ENCODE measurements at places on chromosomes 5 and 9.

- no peaks in the 10 kb centered on the region for H3K36me3 ChIP-seq
- no peak overlapping the region for H3K27ac ChIP-seq
- H3K4me3 ChIP-seq: no peak overlapping the region
- H3K27me3 ChIP-seq: no peaks in the 10 kb centered on the region
- H3K4me1 ChIP-seq: no peaks in the 10 kb centered on the region
These were observed 69.0 kb upstream of the XPA start for GRCh38 chr9:97766092-97766491.

DNA sequence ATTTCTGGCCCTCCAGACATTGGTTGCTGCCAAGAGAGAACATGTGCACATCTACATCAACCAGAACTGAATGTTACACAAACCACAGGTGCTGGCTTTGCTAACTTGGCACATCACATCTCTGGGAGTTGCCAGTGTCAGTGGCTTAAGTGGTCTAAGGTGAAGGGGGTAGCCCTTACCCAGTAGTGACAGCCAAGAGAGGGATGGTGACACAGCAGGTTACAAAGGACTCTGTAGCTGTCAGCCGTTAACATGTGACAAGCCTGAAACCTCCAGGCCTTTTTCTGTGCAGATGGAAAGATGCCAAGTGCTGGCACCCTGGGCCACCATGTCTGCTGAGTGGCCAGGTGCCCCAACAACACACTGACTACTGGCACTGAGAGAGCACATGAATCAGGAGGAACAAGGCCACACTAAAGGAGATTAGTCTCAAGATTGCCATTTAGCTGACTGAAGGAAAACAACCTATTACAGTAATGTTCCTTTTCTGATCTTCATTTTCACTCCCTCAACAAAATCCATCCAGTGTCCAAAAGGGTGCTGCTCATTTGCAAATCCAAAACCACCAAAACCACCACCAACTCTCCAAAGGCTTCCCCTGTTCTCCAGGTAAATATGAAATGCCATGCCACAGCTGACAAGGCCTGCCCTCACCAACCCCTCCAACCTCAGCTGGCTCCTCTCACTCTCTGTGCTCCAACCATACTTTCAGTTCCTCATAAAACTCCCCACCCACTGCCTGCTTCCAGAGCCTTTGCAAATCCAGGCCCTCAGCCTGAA, 20.2 kb downstream of the SIL1 start:
- H3K4me1 ChIP-seq: peaks cover 55% of the 10 kb centered on the region
- H3K36me3 ChIP-seq: no peaks in the 10 kb centered on the region
- no peak overlapping the region for H3K4me3 ChIP-seq
- no peaks in the 10 kb centered on the region for H3K27me3 ChIP-seq

DNA sequence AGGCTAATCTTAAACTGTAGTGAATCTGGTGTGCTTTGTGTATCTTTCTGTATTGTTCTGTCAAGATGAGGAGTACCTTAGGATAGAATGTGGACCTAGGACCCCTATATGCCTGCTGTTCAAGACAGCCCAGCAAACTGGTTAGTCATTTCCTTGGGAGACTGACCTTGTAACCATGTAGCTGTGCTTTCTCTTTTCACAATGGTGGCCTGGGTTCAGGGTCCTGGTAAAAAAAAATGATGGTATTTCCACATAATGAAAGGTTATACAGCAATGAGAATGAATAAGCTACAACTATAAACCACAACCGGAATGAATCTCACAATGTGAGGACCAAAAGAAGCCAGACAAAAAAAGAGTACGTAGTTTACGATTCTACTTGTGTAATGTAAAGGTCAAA, 36.4 kb upstream of the F2RL1 start:
- no peak for DNase-seq
- H3K36me3 ChIP-seq: no peaks in the 10 kb centered on the region
- no peak overlapping the region for H3K4me3 ChIP-seq
- no peak overlapping the region for H3K27ac ChIP-seq
- H3K4me1 ChIP-seq: peaks cover 5% of the 10 kb centered on the region
- no peaks in the 10 kb centered on the region for H3K27me3 ChIP-seq

GRCh38 chr5:61301341-61302199, 30.5 kb upstream of the ZSWIM6 start:
- no peaks in the 10 kb centered on the region for H3K27me3 ChIP-seq
- no peaks in the 10 kb centered on the region for H3K4me1 ChIP-seq
- peak overlapping the region; percentile 74 for H3K27ac ChIP-seq

DNA sequence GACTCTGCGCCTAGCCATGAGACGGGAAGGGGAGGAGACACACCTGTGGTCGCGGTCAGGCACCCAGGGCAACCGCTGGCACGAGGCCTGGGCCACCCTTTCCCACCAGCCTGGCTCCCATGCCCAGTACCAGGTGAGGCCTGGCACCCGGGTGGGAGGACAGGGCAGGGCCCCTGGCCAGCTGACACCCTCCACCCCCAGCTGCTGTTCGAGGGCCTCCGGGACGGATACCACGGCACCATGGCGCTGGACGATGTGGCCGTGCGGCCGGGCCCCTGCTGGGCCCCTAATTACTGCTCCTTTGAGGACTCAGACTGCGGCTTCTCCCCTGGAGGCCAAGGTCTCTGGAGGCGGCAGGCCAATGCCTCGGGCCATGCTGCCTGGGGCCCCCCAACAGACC, 5.0 kb downstream of the MAMDC4 start:
- no peaks in the 10 kb centered on the region for H3K27me3 ChIP-seq
- peaks cover 4% of the 10 kb centered on the region for H3K36me3 ChIP-seq
- peaks cover 15% of the 10 kb centered on the region for H3K4me1 ChIP-seq
- no peak for DNase-seq
- no peak overlapping the region for H3K4me3 ChIP-seq

- H3K36me3 ChIP-seq: no peaks in the 10 kb centered on the region
- no peak for DNase-seq
- H3K4me3 ChIP-seq: peak within 1 kb of the TSS; percentile 54
- H3K27me3 ChIP-seq: peaks cover 36% of the 10 kb centered on the region
- no peak within 1 kb of the TSS for H3K27ac ChIP-seq
- H3K4me1 ChIP-seq: no peaks in the 10 kb centered on the region
These were observed at the start of gene KIF12 for GRCh38 chr9:114098936-114099668. Gene KIF12 (minus strand): TSS chr9:114099292. CDS start chr9:114099276, 16 bp downstream.

DNA sequence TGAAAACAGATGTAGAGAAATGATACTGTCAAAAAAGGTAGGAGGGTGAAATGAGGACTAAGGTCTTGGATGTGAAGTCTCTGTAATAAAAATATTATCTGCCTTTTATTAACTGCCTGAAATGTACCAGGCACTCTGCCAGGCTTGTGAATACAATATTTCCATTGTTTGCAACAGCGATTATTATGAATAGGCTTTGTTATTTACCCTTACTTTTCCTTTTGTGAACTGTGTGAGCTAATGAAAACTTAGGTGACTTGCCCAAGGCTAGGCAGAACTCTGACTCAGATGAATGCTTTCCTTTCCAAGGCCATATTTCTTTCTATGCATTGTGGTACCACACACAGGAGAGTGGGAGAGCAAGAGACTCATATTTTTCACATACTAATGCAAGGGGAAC, 204.1 kb downstream of the CDH12 start:
- no peaks in the 10 kb centered on the region for H3K27me3 ChIP-seq
- no peak overlapping the region for H3K27ac ChIP-seq
- DNase-seq: no peak
- no peaks in the 10 kb centered on the region for H3K4me1 ChIP-seq
- no peak overlapping the region for H3K4me3 ChIP-seq
- H3K36me3 ChIP-seq: no peaks in the 10 kb centered on the region

DNA sequence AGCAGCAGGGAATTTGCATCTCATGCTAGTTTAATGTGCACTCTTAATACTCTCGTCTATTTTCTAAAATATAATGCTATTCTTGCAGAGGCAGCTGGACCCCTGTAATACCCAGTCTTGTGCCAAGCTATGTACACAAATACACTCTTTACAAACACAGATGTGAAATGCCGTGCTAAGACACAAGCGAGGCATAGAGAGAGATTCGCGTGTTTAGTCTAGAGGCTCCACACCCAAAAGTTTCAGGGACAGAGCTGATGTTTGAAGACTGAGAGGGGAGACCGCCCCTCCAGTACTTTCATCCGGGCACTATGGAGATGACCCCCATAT, 1.2 kb downstream of the DPYSL3 start:
- DNase-seq: no peak
- H3K27me3 ChIP-seq: no peaks in the 10 kb centered on the region
- H3K4me1 ChIP-seq: peaks cover 24% of the 10 kb centered on the region
- H3K4me3 ChIP-seq: peak overlapping the region; percentile 70

GRCh38 chr5:61302200-61302563, 29.9 kb upstream of the ZSWIM6 start:
- no peaks in the 10 kb centered on the region for H3K27me3 ChIP-seq
- no peaks in the 10 kb centered on the region for H3K36me3 ChIP-seq
- no peak overlapping the region for H3K4me3 ChIP-seq
- DNase-seq: no peak

GRCh38 chr9:25415718-25416117, 262.5 kb downstream of the TUSC1 start:
- H3K27me3 ChIP-seq: no peaks in the 10 kb centered on the region
- H3K36me3 ChIP-seq: no peaks in the 10 kb centered on the region
- no peaks in the 10 kb centered on the region for H3K4me1 ChIP-seq
- no peak overlapping the region for H3K27ac ChIP-seq
- H3K4me3 ChIP-seq: no peak overlapping the region

GRCh38 chr5:111259636-111260035, 35.5 kb downstream of the CAMK4 start:
- H3K4me1 ChIP-seq: no peaks in the 10 kb centered on the region
- no peak overlapping the region for H3K4me3 ChIP-seq
- no peak overlapping the region for H3K27ac ChIP-seq
- no peak for DNase-seq
- no peaks in the 10 kb centered on the region for H3K27me3 ChIP-seq
- H3K36me3 ChIP-seq: no peaks in the 10 kb centered on the region

- H3K4me3 ChIP-seq: no peak overlapping the region
- no peak for DNase-seq
- H3K36me3 ChIP-seq: no peaks in the 10 kb centered on the region
- no peaks in the 10 kb centered on the region for H3K4me1 ChIP-seq
- H3K27me3 ChIP-seq: no peaks in the 10 kb centered on the region
These were observed 19.1 kb upstream of the ARSI start for GRCh38 chr5:150321784-150322183.

GRCh38 chr5:150465927-150466326, 16.4 kb upstream of the RPS14 start:
- no peaks in the 10 kb centered on the region for H3K27me3 ChIP-seq
- no peak overlapping the region for H3K27ac ChIP-seq
- no peak for DNase-seq
- H3K36me3 ChIP-seq: no peaks in the 10 kb centered on the region
- peaks cover 10% of the 10 kb centered on the region for H3K4me1 ChIP-seq
